Vagina (tissue), 2 donors: ENCODE measurements at places on chromosomes 12 and 14. TPM values are rescaled to one million over a fixed set of nuclear protein-coding genes. Genes with fewer than 3 reads are reported as not detected.

AICDA gene
- total RNA-seq: not detected

CLEC1A gene
- total RNA-seq: 2.2 TPM

GRCh38 chr12:101570047-101570446 is 24.7 kb upstream of the MYBPC1 start:
- no peaks in the 10 kb centered on the region for H3K4me1 ChIP-seq
- no peak overlapping the region for H3K4me3 ChIP-seq
- no peaks in the 10 kb centered on the region for H3K36me3 ChIP-seq
- no peaks in the 10 kb centered on the region for H3K27me3 ChIP-seq
- no peak for DNase-seq
- H3K27ac ChIP-seq: no peak overlapping the region

- no peak overlapping the region for H3K27ac ChIP-seq
- no peaks in the 10 kb centered on the region for H3K4me1 ChIP-seq
- H3K36me3 ChIP-seq: no peaks in the 10 kb centered on the region
Observed at GRCh38 chr12:45912774-45913173, 77.6 kb downstream of the SCAF11 start.

DNA sequence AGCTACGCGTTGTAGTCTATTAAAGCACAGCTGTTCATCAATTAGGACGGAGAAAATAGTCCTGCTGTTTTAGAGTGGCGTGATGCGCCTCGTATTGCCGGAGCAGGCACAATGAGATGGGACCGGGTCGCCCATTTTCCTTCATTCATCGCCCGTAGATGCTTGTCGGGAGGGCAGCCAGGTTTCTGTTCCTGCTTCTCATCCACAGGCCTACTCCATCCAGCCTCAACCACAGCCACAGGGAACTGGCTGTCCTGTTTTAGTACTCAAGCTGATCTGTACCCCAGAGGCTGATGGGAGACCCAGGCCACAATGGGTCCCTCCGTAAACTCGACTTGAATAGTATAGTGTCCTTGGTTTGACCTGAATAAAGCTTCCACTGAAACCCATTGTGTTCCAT is 264.0 kb downstream of the VRK1 start:
- DNase-seq: no peak
- no peaks in the 10 kb centered on the region for H3K27me3 ChIP-seq
- no peaks in the 10 kb centered on the region for H3K36me3 ChIP-seq
- no peak overlapping the region for H3K4me3 ChIP-seq
- H3K4me1 ChIP-seq: no peaks in the 10 kb centered on the region
